Cerebellar nuclear complex (tissue), 1 donor: ENCODE measurements at places on chromosomes 16 and 17.

DNA sequence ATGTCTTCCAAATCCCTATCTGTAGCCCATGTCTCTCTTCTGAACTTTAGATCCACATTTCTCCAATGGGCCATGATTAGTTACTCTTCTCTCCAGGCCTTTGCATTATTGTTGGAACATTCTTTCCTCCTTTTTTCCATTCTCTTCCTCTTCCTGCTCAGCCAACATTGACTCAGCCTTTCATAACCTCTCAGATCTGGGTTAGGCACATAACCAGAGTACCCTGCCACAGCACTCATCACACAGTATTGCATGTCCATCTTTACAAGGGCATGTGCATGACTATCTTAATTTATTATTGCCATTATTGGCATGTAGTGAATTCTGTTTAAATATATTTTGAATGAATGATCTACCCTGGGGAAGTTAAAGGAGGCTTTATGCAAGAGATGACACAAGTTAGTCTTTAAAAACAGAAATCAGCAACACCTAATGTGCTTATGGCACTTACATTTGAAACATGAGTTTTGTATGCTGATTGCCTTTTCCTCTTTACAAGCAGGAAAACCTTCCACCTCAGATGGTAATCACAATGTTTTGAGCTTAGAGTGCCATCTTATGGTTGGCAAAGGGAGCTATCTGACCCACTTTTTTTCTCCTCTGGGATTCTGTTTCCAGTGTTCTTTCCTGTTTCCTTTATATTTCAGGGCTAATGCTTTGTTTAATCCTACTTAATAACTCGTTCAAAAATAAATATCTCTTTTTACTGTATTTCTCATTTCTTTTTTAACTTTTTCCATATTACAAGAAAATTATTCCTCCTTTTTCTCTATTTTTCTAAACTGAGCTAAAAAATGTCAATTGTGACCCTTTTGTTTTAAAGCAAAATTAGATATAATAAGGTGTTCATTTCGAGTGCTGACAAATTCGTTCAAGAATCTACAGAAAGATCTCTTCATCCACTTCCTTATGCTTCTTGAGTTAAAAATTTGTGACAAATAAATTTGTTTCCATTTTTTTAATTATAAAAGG is 151.0 kb upstream of the RBL2 start:
- DNase-seq, result peak; percentile 61

- no peak for DNase-seq
Measured at GRCh38 chr17:17758941-17759563, 77.7 kb downstream of the SREBF1 start.

GRCh38 chr16:59259950-59260319 is 525.8 kb upstream of the GOT2 start:
- DNase-seq, result no peak

DNA sequence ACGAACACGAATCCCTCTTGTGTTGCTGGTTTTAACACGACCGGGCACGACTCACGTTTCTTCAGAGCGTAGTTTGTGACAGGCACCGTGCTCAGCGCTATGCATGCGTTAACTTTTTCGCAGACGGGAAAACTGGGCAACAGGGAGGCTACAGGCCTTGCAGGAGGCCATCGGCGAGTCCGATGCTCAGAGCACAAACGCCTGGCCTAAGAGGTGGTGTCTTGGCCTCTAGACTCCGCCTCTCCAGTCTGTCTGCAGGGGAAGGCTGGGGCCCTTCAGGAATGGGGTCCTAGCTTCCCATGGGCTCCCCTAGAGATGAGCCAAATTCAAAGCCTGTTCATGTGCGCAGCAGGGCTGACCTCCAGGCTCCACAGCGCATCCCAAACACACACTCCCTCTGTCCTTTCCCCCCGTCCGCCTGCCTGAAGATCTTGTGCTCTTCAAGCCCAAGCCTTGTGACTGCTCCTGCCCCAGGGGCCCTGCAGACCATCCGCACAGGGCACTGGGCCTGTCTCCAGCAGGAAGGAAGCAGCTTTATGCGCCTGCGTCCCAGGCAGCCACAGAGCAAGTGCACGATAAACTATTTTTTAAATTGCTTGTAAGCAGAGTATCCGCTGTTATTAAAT is 3.1 kb downstream of the CLCN7 start:
- DNase-seq, result no peak

- DNase-seq, result no peak
Measured at GRCh38 chr16:85480727-85481101, 132.4 kb upstream of the GSE1 start.

DNA sequence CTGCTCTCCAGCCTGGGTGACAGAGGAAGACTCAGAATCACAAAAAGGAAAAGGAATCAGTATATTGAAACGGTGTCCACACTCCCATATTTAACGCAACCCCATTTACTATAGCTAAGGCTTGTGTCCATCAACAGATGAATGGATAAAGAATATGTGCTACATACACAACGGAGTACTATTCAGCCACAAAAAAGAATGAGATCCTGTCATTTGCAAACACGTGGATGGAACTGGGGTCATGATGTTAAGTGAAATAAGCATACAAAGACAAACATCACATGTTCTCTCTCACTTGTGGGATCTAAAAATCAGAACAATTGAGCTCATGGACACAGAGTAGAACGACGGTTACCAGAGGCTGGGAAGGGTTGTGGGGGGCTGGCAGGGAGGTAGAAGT is 55.1 kb downstream of the ZNF778 start:
- no peak for DNase-seq

DNA sequence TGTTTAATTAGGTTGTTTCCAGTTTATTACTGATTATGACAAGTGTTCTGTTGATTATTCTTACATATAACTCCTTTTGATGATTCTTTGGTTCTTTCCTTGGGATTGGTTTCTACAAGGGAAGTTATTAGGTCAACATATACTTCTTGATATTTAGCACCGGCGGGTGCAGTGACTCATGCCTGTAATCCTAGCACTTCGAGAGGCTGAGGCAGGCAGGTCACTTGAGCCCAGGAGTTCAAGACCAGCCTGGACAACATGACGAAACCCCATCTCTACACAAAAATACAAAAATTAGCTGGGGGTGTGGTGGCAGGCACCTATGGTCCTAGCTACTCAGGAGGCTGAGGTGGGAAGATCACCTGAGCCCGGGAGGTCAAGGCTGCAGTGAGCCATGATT is 120.2 kb upstream of the HAS3 start:
- DNase-seq, result no peak

DNA sequence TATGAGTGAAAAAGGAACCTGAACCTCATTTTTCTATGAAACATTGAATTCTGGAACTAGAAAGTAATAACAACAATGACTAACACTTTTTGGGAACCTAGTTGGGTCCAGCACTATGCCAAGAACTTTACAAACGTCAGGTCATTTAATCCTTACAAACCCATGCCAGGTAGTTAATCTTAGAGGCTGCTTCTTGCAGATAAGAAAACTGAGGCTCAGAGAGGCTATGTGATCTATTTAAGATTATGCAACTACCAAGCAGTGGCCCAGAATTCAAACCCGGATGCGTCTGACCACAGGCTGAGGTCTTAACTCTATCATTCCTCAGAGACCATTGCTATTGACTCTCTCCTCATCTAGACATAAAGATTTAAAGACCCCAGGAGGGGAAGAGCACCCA is 358.7 kb downstream of the GRIN2A start:
- DNase-seq, result no peak

DNA sequence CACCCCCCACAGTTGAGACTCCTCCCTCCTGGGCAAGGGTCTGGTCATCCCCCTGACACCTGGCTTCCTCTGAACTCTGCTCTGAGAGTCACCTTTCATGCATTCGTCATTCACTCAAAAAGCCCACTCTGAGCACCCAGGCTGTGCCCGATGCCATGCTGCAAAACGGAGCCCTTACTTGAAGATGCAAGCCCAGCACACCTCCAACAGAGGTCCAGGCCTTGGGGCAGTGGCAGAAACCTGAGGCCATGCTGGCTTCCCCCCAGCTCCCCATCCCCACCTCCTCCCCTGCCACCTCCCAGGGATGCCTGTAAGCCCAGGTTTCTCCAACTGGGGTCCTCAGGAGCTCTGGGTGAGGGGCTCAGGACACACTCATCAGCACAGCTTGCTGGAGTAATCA is 67.7 kb upstream of the TNRC6C start:
- no peak for DNase-seq

DNA sequence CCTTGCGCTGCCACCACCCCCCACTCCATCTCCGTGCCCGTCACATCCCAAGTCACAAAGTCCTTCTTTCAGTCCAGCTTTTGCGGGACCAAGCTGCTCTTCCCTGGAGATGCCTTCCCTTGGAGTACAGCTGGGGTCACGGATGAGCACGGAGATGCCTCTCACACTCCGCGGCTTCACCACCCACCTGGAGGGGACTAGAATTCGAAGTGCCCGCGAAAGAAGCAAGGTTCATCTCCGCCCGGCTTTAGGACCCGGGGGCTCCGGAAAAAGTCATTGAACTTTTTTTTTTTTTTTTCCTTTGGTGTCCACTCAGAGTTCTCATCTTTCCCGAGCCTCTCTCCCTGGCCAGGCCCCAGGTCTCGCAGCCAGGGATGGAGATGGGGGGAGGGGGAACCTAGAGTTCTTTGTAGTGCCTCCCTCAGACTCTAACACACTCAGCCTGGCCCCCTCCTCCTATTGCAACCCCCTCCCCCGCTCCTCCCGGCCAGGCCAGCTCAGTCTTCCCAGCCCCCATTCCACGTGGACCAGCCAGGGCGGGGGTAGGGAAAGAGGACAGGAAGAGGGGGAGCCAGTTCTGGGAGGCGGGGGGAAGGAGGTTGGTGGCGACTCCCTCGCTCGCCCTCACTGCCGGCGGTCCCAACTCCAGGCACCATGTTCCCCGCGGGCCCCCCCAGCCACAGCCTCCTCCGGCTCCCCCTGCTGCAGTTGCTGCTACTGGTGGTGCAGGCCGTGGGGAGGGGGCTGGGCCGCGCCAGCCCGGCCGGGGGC is at the start of gene FKBP10:
TSS of gene FKBP10 (plus strand) at position 624 of the 771 bp plus-strand sequence. CDS start at position 655, 31 bp downstream.
- no peak for DNase-seq

GRCh38 chr17:39335704-39336223 is 65.7 kb downstream of the FBXL20 start:
- DNase-seq, result no peak

GRCh38 chr17:7840441-7840840 is 6.4 kb downstream of the KDM6B start:
- no peak for DNase-seq

GRCh38 chr17:68353111-68353521 is 61.8 kb downstream of the ARSG start:
- DNase-seq, result no peak

DNA sequence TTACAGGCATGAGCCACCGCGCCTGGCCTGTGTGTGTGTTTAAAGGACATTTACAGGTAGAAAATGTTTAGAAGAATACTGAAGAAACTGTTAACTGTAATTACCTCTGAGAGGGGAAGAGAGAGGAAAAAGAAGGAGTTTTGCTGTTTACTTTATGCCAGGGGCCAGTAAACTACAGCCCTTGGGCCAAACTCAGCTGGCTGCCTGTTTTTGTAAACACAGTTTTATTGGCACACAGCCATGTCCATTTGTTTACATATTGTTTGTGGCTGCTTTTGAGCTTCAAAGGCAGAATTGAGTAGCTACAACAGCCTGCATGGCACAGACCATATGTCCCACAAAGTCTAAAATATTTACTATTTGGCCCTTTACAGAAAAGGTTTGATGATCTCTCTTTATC is 76.4 kb downstream of the GPR139 start:
- DNase-seq, result no peak

DNA sequence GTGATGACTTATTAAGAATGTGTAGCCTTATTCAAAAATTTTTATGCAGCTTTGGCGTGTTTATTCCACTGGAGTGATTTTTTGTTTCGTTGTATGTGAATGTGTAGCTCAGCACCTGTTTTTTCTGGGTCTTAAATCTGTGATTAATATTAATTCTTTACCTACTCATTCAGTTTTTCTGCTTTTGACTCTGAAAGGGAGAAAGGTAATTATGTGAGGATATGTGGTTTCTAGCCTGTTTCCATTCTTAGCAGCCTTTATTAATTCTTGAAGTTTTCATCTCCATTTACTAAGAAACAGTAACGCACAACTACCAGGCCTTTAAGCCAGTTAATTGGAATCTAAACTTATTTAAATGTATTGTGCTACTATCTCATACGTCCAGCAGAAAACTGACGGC is 7.0 kb downstream of the HEATR3 start:
- DNase-seq, result no peak

- DNase-seq, result peak; percentile 74
Measured at GRCh38 chr17:40111221-40112128, 10.3 kb upstream of the MSL1 start.

DNA sequence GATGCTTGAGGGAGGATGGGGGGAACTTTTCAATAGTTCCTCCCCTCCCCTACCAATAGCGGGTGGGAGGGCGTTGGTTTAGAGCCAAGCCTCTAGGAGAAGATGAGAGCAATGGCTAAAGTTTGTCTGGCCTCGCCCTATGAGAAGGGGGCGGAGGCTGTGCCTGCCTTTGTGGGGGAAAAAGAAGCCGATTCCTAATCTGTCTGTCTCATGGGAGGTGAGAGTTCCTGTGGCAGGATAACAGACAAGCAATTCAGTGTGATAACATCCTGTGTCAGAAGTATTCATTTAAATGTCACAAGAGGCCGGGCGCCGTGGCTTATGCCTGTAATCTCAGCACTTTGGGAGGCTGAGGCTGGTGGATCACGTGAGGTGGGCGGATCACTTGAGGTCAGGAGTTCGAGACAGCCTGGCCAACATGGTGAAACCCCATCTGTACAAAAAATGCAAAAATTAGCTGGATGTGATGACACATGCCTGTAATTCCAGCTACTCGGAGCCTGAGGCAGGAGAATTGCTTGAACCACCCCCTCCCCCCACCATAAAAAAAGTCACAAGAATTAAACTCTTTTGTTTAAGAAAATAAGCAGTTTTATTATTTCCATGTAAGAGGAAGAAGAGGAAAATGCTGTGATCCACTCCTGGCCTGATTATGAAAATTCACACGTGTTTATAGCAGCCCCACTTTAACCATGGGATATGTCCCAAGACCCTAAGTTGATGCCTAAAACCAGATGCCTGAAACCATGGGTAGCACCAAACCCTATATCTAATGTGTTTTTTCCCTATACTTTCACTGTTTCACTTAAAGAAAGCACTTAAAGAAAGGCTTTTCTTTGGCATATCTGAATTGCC is 1.7 kb downstream of the SLFN5 start:
- DNase-seq, result no peak

GRCh38 chr16:67260426-67261063 is 11.8 kb downstream of the SLC9A5 start:
- DNase-seq, result no peak

DNA sequence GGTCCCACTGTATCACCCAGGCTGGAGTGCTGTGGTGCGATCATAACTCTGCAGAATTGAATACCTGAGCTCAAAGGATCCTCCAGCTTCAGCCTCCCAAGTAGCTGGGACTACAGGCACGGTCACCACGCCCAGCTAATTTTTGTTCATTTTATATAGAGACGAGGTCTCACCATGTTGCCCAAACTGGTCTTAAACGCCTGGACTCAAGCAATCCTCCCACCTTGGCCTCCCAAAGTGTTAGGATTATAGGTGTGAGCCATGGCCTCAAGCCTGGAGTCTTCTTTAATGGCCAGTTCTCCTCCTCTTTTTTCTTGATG is 484 bp downstream of the CD300LB start:
- no peak for DNase-seq

DNA sequence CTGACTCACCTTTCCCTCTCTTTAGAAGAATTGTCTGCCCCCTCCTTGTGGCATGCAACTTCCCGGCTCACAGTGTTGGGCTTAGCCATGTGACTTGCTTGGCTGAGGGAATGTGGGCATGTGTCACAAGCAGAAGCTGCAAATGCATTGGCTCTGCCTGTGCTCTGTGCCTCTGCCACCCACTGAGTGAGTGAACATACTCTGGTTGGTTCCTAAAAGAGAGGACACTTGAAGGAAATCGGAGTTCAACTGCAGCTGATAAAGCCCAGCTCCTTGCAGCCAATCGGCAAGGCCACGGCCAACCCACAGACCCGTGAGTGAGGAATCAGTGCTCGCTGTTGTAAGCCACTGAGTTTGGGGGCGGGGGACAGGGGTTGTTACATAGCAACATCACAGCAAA is 10.9 kb upstream of the GINS2 start:
- no peak for DNase-seq
